ENCODE measurements at places on chromosomes 2 and 18.

- DNase-seq: no peak
Observed at GRCh38 chr18:42047721-42048120, 92.7 kb downstream of the PIK3C3 start.

GRCh38 chr18:76687304-76687962, 134.9 kb upstream of the ZNF236 start:
- no peak for DNase-seq

- peak; percentile 83 for DNase-seq
Observed at GRCh38 chr2:44949329-44950151, 8.0 kb downstream of the SIX3 start.

GRCh38 chr18:36454848-36455458, 157.4 kb downstream of the FHOD3 start:
- DNase-seq: no peak

DNA sequence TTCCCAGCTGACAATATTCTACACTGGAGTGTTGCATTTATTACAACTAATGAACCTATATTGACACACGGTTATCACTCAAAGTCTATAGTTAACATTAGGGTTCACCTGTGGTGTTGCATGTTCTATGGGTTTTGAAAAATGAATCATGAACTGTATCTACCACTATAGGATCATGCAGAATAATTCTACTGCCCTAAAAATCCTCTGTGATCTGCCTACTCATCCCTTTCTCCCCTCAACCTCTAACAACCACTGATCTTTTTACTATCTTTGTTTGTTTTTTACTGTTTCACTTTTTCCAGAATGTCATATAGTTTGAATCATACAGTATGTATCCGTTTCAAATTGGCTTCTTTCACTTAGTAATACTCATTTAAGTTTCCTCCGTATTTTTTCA, 47.6 kb upstream of the TCF7L1 start:
- no peak for DNase-seq

GRCh38 chr2:65754219-65754618, 321.8 kb upstream of the SPRED2 start:
- no peak for DNase-seq

GRCh38 chr2:191869178-191869577, 22.3 kb upstream of the CAVIN2 start:
- DNase-seq: peak; percentile 75

DNA sequence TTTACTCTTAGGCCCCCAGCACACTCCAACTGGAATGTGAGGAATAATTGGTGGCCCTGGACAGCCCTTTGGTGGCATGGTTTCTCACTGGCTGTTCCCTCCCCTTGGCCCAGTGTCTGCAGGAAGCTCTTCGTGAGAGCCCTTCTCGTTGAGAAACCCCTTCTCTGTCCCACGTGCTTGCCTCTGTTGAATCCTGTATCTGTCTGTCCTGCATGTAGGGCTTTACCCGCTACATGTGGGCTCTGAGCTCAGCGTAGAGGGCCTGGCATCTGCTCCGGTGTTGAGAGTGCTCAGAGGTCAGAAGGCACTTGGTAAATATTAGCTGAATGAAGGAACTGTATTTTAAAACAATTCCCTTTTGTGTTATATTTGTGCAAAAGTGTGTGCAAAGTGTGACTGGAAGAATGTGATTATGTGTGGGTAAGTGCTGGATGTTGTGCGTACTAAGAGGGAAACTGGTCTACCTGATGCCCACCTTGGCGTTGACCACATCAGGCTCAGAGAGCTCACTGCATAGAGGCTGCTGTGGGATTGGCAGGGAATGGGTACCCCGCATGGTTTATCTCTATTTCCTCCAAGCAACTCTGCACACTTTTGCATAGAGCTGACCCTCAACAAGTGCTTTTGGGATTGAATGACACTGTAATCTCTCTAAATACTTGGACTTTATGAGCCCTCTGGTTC, 40.0 kb downstream of the RNF144A start:
- DNase-seq: no peak

DNA sequence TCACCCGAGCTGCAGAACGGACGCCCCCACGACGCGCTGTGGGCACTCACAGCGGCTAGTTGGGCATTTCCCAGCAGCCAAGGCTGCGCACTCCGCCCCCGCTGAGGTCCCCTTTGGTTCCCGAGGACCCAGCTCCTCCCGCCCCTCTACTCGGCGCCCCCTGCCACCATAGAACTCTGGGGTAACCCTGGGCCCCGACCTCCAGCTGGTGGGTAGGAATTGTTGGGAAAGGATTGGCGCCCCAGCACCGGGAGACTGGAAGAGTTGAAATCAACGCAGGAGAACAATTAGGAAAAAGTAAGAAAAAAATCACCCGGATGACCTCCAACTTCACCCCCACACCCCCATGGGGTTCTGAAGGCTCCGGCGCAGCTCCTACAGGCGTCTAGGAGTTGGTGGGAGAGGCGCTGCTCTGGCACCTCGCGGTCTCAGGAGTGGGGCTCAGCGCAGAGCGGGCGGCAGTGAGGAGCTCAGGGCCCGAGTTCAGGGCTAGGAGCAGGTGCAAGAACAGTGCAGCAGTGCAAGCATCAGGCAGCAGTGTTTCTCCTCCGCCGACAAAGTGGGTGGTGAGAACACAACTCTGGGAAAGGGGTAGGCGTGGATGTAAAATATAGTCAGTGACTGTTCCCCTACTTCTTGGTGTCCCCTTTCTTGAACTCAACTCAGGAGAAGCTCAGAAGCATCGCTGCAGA, 14.0 kb downstream of the POU3F3 start:
- DNase-seq: no peak

- no peak for DNase-seq
Observed at GRCh38 chr2:113869253-113869652, 20.6 kb upstream of the ACTR3 start.

- DNase-seq: no peak
Observed at GRCh38 chr18:3025544-3025943, 12.6 kb upstream of the LPIN2 start.

- no peak for DNase-seq
Observed at GRCh38 chr2:185813707-185814106, 75.1 kb downstream of the FSIP2 start.

DNA sequence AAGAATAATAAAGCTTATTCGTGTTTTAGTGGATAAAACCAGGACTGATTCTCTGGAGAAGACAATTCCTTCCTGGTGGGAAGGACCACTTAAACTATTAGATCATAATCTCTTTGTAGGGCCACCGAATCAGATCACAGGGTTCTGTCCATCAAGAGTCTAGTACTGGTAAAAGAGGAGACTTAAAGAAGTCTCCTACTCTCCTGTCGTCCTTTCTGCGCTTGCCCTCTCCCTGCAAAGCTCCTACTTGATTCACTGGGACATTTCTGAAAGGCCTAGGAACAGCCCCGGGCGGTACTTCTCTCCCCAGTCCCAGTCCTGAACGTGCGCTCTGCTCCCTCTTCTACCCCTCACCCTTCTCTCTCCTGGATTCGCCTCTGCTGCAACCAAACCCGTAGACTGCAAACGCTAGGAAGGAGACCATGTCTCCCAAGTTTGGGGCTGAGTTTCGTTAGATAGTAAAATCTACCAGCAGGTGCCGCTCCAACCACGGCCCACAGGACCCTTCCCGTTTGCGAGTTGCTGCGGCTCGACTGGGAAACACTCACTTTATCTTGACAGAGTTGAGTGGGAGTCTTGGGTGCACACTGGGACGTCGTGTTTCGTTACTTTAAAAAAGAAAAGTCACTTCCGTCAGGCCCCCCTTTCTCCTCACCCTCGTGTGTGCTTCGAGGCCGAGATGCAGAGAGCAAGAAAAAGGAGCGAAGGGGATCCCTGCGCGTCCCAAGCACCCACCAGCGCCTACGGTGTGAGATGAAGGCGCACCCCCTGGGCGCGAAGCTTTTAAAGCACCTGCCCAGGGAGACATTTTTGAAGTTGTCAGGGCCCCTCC, 923 bp downstream of the FIGLA start:
- peak; percentile 57 for DNase-seq

DNA sequence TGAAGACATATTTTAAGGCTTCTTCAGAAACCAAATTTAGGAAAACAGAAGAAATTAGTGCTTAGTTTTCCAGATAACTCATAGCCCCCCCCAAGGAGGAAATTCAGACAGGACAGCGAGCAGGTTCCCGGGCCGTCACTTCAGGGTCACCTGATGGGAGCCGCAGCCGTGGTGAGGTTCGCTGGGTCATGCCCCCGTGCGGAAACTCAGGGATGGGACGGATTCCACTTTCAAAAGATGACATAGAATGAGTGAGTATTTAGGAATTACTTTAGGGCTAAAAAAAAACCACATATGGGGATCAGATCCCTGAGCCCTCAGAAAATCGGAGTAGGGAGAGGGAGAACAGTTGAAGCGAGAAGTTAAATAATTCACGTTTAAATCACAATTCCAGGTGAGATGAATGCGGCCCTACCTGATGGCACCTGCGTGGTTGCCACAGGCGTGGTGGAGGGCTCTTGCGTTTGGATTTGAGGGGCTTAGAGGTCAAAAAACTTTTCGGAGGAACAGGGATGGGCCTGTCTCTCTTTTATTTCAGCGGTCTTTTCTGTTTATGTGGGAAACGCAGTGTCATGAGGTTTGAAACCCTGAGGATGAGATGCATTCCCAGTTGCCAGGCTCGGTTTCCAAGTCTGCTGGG, 114.4 kb downstream of the NFATC1 start:
- no peak for DNase-seq

DNA sequence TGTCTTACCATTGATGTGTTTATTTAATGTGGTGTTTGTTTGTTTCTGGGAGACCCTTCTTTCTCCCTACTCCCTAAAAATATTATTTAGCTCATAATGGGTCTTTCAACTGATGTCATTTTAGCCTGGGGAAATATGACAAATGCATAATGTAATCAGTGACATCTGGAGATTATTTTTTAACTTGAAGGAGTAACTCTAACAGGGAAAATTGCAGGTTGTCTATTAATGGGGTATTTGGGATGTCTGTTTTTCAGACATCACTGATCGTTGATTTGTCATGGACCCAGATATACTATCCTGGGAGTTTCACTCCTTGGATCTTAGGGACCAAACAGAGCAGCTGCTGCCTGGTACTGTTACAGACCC, 230.4 kb downstream of the LOXHD1 start:
- no peak for DNase-seq

All from H1 (cell line).